Natural killer cell (primary cell): ENCODE measurements at places on chromosomes 5 and 9.
A peak's percentile ranks its signal among the peaks of the same experiment; 100 is the strongest.

DNA sequence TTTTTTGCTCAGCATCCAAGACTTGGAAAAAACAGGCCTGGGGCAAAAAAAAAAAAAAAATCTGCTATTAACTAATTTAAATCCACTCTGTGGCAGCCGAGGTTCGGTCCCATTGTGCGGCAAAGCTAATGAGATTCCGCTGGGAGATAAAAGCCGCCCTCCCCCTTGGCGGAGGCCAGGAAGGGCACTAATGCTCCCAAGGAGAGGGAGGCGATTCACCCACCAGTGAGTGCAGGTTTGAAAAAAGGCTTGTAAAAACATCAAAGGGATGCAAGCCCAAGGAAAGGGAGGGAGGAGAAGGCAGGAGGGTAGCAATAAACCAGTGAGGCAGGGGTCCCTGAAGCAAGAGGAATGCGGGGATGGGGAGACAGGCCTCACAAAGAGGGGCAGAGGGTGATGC lies 129.5 kb upstream of the RAPGEF1 start:
- no peak for DNase-seq

DNA sequence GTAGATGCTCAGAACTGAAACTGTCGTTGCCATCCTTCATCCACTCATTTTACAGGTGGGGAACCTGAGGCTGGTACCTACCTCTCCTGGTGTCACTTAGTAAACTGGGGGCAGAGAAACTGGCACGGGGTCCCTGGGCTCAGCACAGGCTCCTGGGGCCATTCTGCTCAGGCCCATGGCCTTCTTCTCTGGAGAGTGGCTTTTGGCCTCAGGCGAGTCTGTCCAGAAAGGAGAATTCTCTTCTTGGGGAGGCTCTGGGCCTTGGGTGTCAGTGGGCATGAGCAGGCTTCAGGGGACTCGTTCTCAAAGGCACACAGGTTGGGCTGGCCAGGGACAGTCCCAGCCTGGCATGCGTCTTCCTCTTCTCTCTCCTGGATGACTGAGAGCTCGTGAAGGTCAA lies 24.6 kb downstream of the COL5A1 start:
- no peak for DNase-seq

DNA sequence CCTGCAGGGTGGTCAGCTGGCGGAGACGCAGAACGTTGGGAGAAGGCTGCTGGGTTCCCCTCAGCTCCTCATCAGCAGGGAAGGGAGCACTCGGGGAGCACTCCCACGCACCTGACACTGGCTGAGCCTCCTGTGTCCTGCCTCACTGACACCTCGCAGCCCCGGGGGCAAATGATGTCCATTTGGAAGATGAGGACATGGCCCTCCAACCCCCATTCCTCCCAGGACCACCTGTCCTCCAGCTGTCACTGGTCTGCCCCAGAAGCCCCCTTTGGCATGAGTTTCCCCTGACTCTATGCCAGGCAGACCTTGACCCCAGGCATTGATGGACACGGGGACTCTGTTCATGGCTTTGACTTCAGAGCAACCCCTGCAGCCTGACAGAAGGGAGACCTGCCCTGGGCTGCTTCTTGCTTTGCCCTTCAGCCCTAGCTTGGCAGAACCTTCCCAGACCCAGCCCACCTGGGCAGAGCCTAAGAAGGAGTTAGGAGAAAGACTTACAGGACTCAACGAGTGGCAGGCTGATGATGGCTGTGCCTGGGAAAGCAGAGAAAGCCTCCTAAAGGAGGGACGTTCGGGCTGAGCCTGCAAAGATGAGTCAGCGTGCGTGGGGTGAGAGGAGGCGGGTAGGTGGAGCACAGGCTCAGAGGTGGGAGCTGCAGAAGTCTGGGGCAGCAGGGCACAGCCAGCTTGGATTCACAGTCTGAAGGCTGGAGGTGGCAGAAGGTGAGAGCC lies 90.6 kb downstream of the LMX1B start:
- DNase-seq, result peak; percentile 14

GRCh38 chr5:129461711-129462332 lies 1.7 kb downstream of the ADAMTS19 start:
- no peak for DNase-seq

DNA sequence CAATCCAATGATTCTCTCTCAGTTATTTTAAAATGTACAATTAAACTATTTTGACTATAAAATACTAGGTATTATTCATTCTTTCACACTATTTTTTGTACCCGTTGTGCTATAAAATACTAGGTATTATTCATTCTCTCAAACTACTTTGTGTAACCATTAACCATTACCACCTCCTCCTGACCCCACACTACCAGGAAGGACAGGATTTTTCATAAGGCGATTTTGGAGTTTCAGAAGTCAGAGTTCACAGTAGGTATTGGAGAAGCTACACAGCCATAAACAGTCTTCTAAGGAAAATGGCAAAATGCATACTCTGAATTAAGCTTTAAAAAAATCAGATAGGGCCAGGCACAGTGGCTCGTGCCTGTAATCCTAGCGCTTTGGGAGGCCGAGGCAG lies 35.1 kb upstream of the TMEM252 start:
- DNase-seq, result no peak

DNA sequence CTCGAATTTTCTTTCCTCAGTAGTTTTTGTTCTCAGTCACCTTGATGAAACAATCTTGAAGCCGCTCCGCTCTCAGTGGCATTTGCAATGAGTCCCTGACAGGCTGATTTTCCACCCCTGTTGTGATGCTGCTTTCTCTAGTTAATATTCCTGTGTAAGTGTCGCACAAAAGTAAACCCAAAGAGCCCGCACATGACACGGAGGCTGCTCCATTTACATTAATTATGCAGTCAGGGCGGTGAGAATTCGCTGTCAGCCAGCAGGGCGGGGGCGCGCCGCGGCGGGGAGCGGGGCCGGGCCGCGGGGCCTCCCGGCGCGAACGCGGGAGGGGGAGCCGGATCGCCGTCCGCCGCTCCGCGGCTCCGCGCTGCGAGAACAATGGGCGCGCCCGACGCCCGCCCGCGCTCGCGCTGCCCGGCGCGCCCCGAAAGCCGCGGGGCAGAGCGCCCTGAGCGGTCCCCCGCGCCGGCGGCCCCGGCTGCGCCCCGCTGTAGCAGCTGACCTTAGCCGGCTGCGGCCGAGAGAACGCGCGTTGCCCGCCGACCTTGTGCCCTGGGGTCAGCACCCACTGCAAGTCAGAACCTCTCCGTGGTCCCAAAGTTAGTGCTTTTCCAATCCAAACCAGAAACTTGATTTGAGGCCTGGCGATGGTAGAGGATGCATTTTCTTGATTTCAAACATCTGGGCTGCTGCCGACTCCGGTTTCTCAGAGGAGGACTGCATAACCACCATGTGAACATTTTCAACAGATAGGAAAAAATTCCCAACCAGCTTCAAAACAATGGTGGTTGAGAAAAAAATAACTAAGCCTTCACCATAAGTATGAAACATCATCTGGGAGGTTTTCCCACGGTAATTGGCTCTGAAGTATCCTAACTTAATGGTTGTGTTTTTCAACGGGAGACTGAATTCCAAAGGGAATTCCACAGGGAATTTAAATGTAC lies 142.6 kb downstream of the PBX3 start:
- DNase-seq, result peak; percentile 45

DNA sequence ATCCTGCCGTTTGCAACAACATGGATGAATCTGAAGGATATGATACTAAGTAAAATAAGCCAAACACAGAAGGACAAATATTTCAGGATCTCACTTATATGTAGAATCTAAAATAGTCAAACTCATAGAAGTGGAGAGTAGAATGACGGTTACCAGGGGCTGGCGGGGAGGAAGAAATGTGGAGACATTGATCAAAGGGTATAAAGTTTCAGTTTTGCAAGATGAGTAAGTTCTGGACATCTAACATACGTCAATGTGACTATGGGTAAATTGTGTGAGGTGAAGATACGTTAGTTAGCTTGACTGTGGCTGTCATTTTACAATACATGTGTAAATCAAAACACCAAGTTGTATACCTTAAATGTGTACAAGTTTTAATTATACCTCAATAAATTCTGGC lies 200.3 kb downstream of the SNX18 start:
- DNase-seq, result no peak

DNA sequence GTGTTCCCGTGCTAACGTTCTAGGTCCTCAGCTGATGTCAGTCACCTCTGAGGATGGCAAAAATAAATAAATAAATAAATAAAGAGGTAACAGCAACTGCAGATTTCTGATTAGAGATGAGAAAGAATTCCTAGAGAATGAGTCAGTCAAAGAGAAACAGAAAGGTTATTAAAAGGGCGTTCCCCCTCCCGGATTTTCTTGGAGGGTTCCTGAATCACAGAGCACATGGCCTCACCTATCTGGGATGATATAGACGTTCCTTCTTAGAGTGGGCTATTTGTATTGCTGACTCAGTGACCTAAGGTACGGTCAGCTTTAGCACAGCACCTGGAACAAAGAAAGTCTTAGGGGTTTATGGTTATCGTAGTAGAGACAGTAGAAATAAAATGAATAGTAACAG lies 30.6 kb downstream of the HTR4 start:
- DNase-seq, result no peak

DNA sequence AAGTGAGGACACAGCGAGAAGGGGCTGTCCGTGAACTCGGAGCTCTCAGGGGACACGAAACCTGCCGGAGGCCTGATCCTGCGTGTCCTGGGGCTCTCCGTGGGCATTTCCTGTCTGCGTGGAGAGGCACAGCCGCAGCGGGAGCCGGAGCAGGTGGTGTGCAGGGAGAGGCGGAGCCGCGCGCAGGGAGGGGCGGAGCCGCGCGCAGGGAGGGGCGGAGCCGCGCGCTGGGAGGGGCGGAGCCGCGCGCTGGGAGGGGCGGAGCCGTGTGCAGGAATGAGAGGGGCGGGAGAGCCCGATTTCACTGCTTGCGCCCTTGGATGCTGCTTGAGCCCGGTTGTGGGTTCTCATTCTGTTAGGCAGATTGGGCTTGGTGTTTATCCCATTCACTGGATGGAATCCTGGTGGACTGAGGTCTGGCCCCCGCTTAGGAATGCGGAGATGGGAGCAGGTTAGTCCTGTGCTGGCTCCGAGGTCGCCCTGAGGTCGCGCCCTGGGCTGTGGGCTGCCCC lies 26.7 kb downstream of the NDUFS6 start:
- peak; percentile 38 for DNase-seq

GRCh38 chr5:142981886-142982820 lies 212.0 kb downstream of the ARHGAP26 start:
- DNase-seq, result no peak

GRCh38 chr9:4548811-4549725 lies 58.8 kb downstream of the SLC1A1 start:
- DNase-seq, result no peak

DNA sequence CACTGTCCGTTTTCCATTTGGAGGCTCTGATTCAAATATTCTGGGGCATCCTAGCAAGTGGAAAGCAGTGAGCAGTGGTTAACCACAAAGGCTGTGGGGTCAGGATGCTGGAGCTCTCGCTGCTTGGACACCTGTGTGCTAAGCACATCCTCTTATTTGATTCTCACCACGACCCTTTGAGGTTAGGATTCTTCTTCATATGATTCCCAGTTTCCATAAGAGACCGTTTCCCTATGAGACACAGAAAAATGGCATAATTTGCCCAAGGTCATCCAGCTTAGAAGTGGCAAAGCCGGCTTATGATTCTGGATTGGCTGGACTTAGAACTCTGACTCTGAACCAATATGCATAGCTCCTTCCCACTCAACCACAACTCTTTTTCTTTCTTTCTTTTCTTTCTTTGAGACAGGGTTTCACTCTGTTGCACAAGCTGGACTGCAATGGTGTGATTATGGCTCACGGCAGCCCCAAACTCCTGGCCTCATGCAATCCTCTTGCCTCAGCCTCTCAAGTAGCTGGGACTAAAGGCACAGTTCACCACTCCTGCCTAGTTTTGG lies 207.7 kb downstream of the TTLL11 start:
- no peak for DNase-seq

DNA sequence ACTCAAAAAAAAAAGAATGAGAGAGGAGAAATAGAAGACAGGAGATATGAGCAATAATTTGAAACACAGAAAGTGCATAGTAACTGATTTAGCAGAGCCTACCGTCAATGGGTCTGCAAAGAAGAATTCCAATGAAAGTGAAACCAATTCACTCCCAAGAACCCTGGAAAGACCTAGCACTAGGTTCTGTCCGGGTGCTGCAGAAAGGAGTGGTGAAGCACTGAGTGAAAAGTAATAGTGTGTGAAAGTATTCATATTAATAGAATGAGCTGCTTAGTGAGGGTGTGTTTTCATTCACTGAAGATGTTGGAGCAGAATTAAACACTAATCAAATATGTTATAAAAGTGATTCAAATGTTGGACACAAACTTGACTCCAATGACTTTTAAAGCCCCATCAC lies 51.3 kb upstream of the SLC30A5 start:
- no peak for DNase-seq

GRCh38 chr5:103424453-103425205 lies 138.0 kb downstream of the NUDT12 start:
- DNase-seq, result no peak

DNA sequence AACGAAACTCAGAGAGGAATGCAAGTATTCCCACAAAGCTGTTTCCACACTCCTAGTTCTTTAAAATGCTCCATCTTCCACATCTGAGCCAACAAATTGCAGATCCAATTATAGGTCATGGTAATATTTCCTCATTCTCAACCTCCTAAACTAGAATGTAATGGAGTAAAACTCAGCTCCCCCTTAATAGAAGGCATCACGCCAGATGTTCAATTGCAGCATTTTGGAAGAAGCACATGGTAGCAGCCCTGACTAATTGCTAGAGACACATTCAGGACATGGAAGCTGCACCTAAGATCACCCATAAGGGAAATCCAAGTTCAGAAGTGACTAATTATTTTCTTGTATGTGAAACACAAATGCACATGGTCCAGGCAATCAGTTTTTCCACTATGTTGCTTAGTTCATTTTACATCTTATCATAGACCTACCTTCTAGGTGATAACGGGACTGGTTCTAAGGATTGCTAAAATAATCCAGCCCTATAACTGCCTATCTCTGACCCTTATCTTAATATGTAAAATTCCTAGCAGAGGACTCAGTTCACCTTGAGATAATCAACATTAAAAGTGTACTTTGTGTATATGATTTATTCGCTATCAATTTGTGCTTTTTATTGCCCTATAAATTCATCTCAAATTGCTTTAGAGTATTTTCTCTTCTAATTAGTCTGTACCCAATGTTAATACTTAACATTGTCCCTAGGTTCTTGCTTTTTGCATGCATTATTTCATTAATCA lies 75.1 kb downstream of the GABRB2 start:
- no peak for DNase-seq

DNA sequence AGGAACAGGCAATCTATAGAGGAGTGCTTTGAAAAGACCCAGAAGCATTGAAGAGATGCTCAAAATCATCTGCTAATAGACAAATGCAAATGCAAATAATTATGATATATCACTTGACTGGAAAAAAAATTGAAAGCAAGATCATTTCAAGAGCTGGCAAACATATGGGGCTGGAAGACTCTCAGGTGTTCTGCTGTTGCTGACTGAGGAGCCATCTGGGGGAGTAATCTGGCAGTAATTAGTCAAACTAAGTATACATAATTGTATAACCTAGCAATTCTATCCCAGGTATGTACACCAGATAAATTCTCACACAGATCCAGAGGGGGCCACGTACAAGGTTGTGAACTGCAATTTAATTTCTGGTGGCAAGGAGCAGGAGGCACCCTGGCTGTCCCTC lies 4.6 kb upstream of the HMHB1 start:
- no peak for DNase-seq

GRCh38 chr5:8333485-8333884 lies 464.5 kb downstream of the MTRR start:
- no peak for DNase-seq

- DNase-seq, result no peak
These were observed 123.1 kb downstream of the PDE8B start for GRCh38 chr5:77333451-77334123.

- DNase-seq, result no peak
These were observed 42.4 kb downstream of the OSTF1 start for GRCh38 chr9:75130621-75131230.

GRCh38 chr5:13251623-13252376 lies 692.7 kb downstream of the DNAH5 start:
- DNase-seq, result no peak
